ENCODE measurements at places on chromosomes 5 and 9. TPM values are rescaled to one million over a fixed set of nuclear protein-coding genes. Genes with fewer than 3 reads are reported as not detected.

Gene HCN1
- 0.06 TPM for polyA plus RNA-seq

Gene GZMA
- polyA plus RNA-seq, result 2.6 TPM

Gene C5orf34
- polyA plus RNA-seq, result 8.8 TPM

Gene GPX3
- 97.6 TPM for polyA plus RNA-seq

DNA sequence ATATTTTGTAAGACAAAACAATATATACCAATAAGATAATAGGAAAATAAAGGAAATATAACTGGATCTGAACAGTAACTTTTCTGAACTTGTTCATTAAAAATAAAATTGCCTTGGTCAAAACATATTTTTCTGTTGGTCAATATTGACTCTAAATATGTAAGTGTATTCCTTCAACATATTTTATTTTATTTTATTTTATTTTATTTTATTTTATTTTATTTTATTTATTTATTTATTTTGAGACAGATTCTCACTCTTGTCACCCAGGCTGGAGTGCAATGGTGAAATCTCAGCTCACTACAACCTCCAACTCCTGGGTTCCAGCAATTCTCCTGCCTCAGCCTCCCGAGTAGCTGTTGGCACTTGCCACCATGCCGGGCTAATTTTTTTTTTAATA, 571.0 kb downstream of the NR2F1-AS1 start:
- no peak for DNase-seq

DNA sequence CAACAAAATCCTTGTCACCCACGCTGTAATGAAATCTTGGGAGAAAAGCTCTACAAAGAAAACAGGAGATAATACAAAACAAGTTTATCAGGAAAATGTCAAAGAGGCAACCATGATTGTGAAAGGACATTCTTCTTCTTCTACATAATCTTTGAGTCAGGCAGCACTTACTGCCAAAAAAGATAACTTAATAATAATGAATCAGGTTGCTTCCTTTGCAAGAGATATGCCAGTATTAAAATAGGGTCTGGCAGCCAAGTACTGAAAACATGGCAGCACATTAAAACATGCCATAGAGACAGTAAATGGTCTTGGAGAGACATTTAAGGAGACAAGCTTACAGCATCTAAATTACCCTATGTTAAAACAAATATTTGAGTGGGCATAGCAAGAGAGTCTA, 1573.4 kb downstream of the EFNA5 start:
- no peak for DNase-seq

GRCh38 chr5:149289301-149289700, 17.6 kb downstream of the AFAP1L1 start:
- DNase-seq, result no peak

Data from left lung (tissue), 14 donors.